ENCODE measurements at places on chromosomes 3 and 15.

GRCh38 chr3:13051066-13051465, 22.2 kb downstream of the IQSEC1 start:
- no peak overlapping the region for H3K27ac ChIP-seq
- DNase-seq, result no peak
- H3K36me3 ChIP-seq, result no peaks in the 10 kb centered on the region
- H3K27me3 ChIP-seq, result no peaks in the 10 kb centered on the region
- no peak overlapping the region for H3K4me3 ChIP-seq
- peaks cover 2% of the 10 kb centered on the region for H3K4me1 ChIP-seq

GRCh38 chr3:182183716-182184430, 472.1 kb downstream of the SOX2 start:
- no peak for DNase-seq
- no peak overlapping the region for H3K4me3 ChIP-seq
- no peak overlapping the region for H3K27ac ChIP-seq
- H3K4me1 ChIP-seq, result no peaks in the 10 kb centered on the region

- no peak overlapping the region for H3K4me3 ChIP-seq
- H3K4me1 ChIP-seq, result peaks cover 33% of the 10 kb centered on the region
- no peak for DNase-seq
- H3K27ac ChIP-seq, result peak overlapping the region; percentile 79
- H3K27me3 ChIP-seq, result no peaks in the 10 kb centered on the region
- peaks cover 8% of the 10 kb centered on the region for H3K36me3 ChIP-seq
Observed at GRCh38 chr15:41919954-41920538, 26.2 kb upstream of the SPTBN5 start.

DNA sequence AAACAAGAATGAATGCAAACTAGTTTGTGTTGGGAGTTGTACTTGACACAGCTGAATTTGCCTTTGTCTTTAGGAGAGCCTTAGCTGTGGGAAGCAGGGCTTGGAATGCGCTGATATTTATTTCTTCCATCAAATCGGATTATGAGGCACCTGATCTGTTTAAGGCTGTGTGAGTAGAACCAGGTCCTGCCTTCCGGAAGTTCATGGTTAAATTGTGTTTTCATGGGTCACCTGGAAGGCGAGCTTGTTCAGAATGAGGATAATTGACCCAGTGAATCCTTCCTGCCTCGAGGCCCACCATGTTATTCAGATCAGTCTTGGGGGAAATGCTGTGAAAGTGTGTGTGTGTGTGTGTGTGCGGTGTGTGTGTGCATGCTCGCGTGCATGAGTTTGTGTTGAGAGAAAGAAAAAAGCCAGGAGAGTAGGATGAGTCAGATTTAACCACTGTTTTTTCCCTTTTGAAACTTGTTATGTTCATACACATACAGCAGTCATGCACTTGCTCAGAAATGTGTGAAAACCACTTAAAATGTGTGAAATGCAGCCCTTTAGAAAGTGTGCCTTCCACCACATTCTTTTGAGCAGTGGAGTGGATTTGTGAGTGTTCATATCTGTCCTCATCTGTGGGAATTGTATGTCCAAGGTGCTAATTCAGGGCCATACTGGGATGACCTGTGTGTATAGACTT, 36.7 kb downstream of the SMAD3 start:
- H3K27ac ChIP-seq, result no peak overlapping the region
- H3K4me3 ChIP-seq, result no peak overlapping the region
- no peaks in the 10 kb centered on the region for H3K27me3 ChIP-seq
- H3K36me3 ChIP-seq, result no peaks in the 10 kb centered on the region

DNA sequence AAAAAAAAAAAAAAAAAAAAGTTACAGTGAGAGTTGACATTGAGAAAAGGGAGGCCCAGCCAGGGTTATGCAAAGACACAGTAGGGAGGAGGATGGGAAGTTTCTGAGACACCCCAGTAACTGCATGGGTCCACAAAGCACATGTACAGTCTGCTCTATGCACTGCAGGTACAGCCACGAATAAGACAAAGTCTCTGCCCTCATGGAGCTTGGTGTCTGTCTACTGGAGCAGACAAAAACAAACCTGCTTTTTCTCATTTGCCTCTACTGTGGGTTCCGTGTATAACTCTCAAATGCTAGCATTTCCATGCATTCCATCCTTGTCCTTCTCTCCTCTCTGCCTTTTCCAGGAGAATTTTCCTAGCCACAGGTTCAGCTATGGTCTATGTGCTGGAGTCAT, 107.4 kb downstream of the UBE3A start:
- no peaks in the 10 kb centered on the region for H3K27me3 ChIP-seq
- H3K4me3 ChIP-seq, result no peak overlapping the region
- peaks cover 4% of the 10 kb centered on the region for H3K36me3 ChIP-seq
- no peak overlapping the region for H3K27ac ChIP-seq
- no peaks in the 10 kb centered on the region for H3K4me1 ChIP-seq

DNA sequence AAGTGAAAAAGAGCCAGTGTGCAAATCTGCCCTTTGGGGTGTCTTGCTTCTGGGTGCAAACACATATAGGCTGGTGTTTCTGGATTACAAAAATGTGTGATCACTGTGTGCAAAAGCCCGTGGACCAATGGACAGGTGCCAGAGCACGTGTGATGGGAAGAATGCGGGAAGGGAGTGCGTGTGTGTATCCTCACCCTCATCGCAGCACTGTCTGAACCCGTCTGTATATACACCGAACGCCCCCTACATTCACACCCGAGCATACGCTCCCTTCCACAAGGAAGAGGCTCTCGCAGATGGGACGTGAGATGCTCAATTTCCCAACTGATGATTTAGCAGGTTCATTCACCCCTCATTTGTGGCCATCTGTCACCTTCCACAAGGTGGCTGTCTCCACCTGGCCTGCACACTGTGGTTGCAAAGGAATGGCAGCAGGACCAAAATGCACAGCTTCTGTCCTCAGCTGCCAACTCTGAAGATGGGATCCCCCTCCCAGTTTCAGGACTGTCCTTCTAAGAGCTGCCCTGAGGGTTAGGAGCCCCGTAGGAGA, 19.4 kb upstream of the SLC6A1 start:
- H3K4me1 ChIP-seq, result no peaks in the 10 kb centered on the region
- DNase-seq, result no peak
- no peaks in the 10 kb centered on the region for H3K36me3 ChIP-seq
- H3K4me3 ChIP-seq, result no peak overlapping the region
- H3K27ac ChIP-seq, result no peak overlapping the region

DNA sequence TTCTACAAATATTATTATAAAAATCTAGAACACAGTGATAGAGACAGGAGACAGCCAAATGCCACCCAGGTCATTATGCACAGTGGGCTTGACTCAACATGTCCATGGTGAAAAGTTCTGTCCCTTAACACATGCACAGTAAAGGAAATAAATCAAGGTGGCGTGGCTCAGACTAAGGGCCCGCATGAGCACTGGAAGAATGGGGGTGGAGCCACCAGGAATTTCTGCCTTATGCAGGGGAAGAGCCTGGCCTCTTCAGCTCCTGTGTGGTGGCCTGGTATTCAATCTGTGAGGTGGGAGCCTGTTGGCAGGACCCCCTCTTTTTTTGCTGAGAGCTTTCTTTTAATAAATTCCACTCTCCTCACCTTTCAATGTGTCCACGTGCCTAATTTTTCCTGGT, 17.2 kb upstream of the SPG21 start:
- H3K27me3 ChIP-seq, result no peaks in the 10 kb centered on the region
- H3K4me3 ChIP-seq, result no peak overlapping the region
- no peak overlapping the region for H3K27ac ChIP-seq
- DNase-seq, result no peak
